Ovary (tissue), 10 donors: ENCODE measurements at places on chromosomes 12 and 14.

GRCh38 chr12:12891881-12892355, 556 bp downstream of the GPRC5A start:
- DNase-seq = peak; percentile 42

DNA sequence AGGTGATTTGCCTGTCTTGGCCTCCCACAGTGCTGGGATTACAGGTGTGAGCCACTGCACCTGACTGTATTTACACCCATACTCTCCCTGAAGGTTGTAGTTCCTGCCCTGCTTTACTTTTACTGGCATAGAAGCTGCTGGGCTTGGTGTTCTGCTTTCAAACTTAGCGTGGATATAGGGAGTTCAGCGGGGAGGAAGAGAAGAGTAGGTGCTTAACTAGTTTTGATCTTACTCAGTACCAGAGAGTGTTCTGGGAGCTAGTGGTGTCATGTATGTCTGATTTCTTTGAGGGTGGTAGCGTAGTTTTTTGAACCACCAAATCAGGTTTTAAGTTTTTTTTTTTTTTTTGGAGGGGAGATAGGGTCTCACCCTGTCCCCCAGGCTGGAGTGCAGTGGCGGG, 13.8 kb downstream of the RCOR1 start:
- DNase-seq = no peak

DNA sequence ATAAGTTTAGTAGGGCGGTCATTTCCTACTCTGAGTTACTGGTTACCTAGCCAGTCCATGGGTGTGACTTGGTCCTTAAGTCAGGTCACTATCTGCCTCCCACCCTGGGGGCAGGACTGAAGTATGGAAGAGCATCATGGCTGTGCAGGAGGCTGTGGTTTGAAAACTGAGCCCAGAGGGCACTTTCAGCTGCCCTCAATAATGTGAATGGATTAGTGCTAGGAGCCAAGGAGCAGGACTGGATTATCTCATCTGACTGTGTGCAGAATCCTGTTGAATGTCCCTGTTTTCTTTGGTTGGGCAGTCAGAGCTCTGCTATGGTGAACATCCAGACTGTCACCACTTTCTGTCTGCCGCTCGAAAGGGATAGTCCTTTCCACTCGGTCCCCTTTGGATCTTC, 1.6 kb downstream of the ATXN7L3B start:
- no peak for DNase-seq

DNA sequence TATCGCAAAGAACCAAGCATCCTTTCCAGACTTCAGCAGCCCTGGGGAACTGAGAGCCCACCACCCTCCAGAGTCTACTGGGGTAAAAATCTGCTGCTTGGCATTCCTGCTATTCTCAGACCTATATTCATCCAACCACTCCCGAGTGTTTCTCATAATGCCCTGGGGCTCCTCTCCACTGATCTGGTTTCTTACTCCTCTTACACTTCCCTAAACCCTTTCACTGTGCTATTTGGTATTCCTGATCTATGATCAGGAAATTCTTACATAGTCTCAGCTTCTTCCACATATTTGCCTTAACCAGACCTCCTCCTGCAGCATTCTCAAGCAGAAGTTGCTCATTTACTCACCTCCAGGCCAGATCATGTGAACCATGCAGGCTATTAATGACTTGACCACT, 82.4 kb downstream of the SYT10 start:
- DNase-seq = no peak

DNA sequence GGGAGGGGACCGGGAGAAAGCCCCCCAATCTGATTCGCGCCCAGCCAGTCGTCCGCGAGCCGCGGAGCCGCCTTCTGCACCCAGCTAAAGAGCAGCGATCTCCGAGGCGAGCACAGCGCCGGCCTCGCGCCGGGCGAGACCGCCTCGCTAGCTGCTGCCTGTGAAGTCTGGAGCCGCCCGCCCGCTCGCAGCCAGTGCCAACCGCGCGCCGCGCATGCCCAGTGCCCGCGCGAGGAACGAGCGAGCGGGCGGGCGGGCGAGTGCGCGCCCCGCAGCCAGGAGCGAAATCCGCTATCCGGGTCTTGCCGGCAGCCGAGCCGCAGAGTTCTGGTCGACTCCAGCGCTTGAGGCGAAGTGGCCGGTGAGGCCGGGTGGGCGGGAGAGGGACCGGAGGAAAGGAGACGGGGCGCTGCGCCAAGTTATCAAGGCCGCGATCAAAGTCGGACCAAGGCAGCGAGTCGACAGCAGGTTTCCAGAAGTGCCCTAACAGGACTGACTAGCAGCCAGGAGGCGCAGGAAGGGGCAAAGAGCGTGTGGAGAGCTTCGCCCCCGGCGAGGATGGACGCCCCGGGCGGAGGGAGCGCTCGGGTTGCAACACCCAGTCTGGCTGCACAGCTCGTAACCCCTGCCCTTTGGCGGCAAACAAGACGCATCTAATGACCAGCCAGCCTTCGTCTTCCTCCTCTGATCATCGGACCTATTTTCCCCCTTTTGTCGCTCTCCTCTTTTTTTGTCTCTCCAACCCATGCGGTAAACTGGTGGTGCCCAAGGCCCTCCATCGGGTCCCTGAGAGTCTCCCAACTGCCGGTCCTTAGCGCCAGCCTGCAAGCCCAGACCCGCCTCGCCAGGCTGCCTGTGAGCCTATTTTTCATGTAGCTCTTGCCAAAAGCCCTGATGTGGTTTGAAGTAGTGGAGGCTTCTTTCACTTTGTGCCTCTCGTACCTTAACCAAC, at the start of gene EPS8:
EPS8 (minus strand) TSS at position 169 of the 952 bp plus-strand sequence. CDS start 106,437 bp downstream, outside the sequence.
- peak; percentile 94 for DNase-seq

GRCh38 chr12:30010071-30011052, 226.6 kb upstream of the TMTC1 start:
- DNase-seq = no peak

GRCh38 chr12:25896981-25897380, 61.5 kb upstream of the RASSF8 start:
- no peak for DNase-seq

- DNase-seq = no peak
Measured at GRCh38 chr12:89893972-89894706, 185.5 kb upstream of the ATP2B1 start.

- DNase-seq = peak; percentile 31
Measured at GRCh38 chr12:124651516-124652273, 84.3 kb upstream of the NCOR2 start.

DNA sequence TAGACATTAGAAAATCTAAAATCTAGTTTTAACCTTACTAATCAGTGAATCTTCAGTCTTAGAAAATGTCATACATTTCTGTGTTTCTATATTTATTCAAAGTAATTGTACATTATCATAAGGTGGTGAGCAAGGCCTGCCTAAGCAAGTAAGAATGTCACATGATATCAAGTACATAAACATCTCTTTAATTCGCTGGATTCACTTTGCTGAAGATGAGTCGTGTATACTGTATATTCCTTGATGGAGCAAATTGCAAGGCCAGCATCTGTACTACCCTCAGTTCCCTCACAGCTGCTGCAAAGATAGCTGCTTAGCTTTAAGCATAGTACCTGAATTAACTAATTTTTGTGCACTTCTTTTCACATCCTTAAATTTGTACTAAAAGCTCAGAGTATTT, 8.5 kb upstream of the AK7 start:
- DNase-seq = no peak

DNA sequence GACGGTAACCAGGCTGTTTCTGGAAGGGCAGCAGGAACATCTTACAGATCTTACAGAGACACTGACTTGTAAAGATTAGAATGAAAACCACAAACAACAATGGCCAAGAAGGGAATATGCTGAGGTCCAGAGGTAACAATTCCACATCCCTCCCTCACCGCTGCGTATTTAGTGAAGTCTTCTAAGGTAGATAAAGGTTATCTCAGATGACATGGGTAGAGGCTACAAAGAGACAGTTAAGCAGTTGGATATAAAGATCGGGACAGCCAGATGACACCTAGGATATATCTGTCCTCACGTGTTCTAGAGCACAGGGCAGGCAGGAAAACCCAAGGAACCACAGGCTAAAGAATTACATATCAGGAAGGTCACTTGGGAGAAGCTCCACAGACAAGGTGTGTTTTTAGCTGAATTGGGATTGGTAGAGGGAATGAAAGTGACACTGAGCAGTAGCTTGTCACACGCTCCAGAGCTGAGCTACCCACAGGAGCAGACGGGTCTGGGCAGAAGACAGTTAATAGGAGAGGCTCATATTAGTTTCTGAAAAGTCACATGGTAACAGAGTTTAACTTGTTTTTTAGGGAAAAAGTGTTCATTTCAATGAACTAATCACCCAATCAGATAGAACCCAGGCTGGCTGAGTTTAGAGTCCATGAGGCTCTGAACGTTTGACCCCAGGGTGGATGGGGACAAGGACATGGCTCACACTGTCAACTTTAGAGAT, 83.3 kb downstream of the MIA2 start:
- no peak for DNase-seq

DNA sequence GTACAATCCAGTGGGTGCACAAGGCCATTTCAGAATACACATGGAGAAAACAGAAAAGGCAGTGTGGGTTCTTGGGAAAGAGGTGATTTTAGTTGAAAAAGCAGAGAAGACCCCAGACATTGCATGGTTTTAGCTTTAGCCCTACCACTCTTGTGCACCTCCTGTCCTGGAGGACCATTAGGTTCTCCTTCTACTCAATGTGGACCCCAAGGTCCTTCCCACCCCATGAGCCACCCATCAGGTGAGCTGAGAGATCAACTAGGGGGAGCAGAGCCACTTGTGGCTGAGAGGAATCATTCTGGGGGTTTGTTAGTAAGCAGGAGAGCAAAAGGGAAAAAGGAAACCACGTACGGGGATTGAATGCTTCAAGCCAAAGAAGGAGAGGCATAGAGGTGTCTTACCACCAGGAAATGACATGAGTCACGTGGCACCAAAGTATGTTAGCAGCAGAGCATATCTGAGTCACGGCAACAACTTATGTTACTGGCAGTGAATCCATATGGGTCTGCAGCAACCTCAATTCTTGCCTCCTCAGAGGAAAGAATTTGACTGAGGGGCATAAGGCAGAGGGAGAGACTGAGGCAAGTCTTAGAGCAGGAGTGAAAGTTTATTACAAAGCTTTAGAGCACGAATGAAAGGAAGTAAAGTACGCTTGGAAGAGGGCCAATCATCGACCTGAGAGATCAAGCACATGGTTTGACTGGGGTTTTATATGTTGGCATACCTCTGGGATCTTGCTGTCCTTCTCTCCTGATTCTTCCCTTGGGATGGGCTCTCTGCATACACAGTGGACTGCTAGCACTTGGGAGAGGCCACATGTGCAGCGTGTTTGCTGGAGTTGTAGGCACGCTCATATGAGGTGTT, 73.9 kb downstream of the HSD17B6 start:
- DNase-seq = no peak

GRCh38 chr14:72796935-72797334, 97.0 kb downstream of the DPF3 start:
- DNase-seq = no peak

DNA sequence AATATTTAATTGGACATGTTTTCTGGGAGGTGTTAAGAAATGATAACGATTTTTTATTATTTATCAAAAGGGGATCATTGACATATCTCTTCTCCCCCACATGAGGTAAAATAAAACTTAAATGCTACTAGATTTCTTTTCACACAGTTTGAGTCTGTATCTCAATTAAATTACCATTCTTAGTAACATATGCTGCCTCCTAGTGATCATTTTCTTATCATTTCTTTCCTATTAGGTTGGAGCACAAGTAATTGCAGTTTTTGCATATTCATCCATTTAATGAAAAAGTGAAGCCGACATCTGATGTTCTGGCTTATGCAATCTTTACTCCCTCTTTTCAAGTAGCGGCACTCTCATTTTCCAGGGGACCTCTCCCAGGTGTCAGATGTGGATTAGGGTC, 24.9 kb downstream of the PUS7L start:
- DNase-seq = no peak

DNA sequence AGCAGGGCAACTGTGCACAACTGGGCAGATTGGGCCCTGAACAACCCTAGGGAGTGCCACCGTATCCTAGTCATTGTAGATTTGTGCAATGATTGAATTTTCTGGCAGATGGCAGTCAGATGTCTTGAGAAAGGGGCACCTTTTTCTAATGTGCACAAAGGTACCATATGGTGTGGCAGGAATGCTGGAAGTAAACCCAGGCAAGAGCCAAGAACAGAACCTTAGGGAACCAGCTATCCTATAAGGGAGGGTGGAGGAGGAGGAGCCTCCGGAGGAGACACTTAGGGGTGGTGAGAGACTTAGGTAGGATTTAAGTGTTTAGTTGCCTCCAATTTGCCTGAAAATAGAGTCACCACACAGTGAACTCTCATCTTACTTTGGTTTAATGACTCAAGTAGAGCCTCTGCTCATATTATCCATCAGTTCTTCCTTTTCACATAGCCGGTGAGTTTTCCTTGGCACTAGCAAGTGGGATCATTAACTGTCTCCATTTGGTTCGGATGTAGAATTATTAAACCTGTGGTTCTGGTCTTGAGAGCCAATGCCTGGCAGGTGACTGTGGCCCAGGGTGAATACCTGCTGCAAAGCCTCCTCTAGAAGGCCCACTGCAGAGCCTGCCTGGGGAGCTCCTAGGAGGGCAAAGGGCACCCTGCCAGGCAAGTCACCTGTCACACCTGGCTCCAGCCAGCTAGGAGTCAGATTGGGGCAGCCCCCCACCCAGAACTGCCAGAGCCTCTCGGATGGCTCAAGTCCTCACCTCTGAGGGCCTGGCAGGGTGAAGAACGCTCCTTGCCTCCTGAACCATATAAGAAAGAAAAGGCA, 184.4 kb upstream of the HIF1A start:
- DNase-seq = no peak

- no peak for DNase-seq
Measured at GRCh38 chr14:64714432-64715025, 10.3 kb downstream of the PLEKHG3 start.

DNA sequence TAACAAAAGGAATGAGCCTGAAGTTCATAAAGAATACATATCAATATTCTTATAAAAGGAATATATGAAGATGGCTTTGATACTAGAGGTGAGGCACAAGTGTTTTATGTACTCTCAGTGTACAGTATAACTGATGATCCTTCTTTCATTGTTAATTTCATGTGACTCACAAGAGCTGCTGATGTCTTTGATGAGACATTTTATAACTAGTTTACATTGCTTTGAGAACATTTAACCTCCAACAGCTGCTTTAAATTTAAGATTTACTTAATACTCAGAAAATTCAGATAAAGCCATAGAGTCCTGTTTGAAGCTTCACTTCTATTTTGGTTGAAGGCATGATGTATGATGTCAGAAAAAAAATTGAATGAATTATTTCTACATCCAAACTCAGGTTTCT, 59.8 kb downstream of the WASHC4 start:
- DNase-seq = no peak

DNA sequence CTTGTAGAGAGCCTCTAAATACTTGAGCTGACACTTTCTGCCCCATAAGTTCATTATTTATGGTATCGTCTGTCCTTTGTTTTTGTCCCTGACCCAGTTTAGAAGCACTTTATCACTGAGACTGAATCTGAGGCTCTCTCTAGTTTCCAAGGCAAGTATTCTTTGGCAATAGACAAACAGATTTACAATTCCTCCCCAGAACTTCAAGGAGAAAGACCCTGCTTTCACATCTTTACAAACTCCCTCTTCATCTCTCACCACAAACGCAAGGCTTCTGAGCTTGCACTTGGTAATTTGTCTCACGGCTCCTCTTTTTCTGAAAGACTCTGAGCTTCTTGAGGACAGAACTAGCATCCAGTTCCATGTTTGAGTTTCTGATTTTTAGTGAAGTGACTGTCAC, 49.8 kb upstream of the PARP11 start:
- DNase-seq = no peak

GRCh38 chr14:39043352-39043943, 59.6 kb downstream of the SEC23A start:
- DNase-seq = no peak

- no peak for DNase-seq
Measured at GRCh38 chr12:122159882-122160281, 14.1 kb downstream of the IL31 start.
